ENCODE measurements at places on chromosomes 16 and 17.
A peak's percentile ranks its signal among the peaks of the same experiment; 100 is the strongest.

GRCh38 chr16:30741461-30741914, 6.7 kb upstream of the PHKG2 start:
- no peak for DNase-seq

- no peak for DNase-seq
Measured at GRCh38 chr16:56202036-56202435, 10.7 kb downstream of the GNAO1 start.

DNA sequence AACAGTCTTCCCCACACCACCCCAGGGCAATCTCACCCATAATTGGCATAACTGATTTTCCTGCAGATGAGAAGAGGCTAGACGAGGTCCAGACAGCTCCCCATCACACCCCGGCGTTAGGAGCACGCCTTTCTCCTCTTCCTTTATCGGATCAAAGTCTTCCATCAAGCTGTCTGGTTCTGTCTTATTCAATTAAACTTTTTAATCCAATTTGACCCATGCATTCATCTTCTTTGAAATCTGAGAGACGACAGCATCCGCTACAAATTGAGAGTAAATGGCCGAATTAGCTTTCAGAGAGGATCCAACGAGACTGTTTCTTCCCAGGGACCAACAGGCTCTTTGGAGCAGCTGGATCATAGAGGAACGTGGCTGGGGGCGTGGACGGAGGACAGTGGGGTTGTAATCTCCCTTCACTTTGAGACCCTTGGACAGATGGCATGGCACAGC, 44.4 kb upstream of the GPRC5B start:
- DNase-seq = no peak

DNA sequence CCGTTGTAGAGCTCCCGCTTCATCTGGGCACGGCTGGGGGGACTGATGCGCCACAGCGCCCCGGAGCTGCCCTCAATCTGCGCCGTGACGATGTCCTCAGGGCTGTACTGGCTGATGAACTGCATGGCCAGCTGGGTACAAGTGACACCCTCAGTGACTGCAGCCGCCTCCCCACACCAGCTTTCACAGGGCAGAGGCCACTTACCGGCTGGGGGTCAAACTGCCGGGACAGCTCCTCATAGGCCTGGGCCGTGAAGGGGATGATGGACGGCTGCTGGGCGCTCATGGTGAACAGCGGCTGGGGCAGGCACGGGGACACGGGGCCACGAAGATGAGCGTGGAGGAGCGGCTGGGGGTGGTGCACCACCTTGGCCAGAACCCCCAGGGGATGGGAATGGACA, 10.3 kb downstream of the CTU2 start:
- no peak for DNase-seq

DNA sequence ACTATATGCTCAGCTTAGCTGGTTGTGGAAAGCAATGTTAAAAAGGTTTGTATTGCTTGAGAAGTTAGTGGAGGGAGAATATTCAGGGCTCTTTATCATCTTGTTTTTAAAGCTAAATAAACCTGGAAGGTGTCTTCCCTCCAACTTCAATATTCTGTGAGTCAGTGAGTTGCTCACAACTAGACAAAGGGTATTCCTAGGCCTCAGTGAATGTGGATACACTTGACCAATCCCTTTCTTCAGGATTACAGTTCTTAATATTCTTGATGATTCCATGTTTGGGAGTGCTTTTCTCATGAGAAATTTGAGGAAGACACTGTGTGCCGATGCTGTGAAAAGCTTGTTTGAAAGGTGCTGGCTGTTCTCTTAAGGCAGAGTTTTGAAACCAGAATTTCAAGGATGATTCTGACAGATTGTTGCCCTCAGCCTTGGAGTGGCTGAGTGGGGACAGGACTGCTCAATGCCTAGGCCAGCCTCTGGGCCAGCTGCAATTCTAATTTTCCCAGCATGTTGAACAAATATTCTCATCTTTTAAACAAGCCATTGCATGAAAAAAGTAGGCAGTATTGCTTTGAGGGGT, 30.1 kb downstream of the MAP2K4 start:
- no peak for DNase-seq

GRCh38 chr17:57875290-57876022, 25.6 kb upstream of the MRPS23 start:
- DNase-seq = peak; percentile 96

Data from right forelimb (tissue), 1 donor.